Neural crest cell (in vitro differentiated cells): ENCODE measurements at places on chromosomes 1 and 21.

DNA sequence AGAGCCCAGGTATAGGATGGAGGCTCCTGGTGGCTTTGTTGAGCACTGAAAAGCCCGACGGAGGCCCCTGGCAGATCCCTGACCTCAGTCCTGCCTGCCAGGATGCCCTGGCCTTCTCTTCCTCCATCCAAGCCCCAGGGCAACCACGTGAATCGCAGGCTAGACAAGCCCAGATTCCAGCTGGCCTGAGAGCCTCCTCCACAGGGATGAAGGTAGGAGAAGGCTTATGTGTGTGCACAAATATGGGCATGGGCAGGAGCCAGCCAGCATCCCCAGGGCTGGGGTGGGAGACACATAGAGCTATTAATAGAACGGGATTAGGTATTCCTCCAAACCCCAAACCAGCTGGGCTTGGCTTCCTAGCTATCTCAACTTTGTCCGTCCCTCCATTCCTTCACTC is 4.0 kb upstream of the EXTL1 start:
- no peak for DNase-seq

DNA sequence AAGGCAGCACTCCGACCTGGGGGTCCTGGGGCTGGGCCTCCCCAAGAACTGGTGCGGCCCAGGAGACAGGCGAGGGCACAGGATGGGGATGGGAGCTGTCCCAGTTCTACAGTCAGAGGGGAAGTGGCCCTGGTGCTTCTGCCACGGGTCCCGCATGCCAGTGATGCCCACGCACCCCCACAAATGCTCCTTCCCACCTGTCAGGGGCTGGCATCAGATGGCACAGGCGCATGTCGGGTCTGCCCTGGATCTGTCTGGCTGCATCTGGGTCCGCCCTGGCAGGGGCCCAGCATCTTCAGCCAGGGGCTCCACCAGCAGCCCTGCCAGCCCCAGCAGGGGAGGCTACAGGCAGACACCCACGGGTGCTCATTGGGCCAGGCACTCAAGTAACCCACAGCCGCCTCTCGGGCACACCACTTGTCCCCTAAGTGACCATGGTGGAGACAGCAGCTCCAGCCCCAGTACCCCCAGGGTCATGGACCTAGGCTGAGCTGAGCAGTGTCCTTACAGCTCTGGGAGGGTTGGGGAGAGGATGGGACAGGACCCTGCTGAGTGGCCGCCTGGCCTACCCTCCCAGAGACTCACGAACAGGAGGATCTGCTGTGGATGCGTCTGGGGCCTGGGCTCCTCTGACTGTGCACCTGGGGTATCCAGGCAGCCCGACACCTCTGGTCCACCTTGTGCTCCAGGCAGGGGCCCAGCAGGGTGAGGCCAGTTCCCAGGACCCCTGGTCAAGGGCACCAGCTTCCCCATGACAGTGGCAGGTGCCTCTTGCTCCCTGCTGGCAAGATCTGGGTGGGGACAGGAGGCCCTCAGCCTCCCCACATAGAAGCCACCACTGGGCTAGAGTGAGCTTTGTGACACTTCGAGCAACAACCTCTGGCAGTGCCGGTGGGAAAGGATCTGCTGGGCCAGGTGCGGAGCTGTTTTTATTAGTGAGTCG is 5.4 kb downstream of the SMIM1 start:
- DNase-seq: no peak

DNA sequence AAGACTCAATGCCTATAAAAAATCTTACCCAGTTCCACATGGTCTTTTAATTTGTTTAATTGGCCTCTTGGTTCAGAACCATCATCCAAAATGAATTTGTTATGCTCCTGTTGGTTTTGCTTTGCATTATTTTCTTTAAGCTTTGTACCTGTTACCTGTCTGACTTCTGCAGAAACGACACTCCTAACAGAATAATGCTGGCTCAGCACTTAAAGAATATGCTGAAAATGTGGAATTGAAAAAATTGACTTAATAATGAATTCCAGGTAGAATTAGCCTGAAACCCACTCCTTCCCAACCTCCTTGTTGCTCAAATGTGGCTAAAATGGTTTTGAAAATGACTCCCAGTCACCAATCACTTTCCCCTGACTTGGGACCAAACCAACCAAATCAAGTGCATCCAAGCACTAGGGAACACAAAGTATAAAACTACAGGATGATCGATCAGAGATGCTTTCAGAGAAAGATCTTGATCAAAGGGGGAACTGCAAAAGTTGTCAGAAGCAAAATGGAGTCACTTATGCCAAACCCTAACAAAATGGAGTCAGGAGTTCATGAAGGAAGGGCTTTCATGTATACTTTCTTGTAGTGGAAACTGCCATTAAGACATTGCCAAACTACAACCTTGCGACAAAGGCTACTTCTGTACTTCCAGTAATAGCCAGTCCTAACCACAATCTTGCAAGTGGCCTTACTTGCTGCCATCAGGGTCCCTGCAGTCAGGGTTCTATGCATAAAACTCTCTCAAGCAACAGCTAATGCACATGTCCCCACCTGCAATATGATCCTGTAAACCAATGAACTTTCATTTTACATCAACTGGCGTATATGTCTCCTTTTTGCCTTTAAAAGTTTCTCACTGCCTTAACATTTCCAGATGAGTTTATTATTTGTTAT is 5.4 kb downstream of the GBP7 start:
- no peak for DNase-seq

GRCh38 chr1:53765657-53766056 is 26.7 kb upstream of the GLIS1 start:
- DNase-seq: no peak

GRCh38 chr1:185645686-185646085 is 88.5 kb upstream of the HMCN1 start:
- DNase-seq: no peak

- no peak for DNase-seq
Observed at GRCh38 chr1:41404308-41404761, 43.1 kb downstream of the FOXO6 start.
